ENCODE measurements at places on chromosomes 13 and 19.

GRCh38 chr19:1933244-1933643 is 7.7 kb upstream of the CSNK1G2 start:
- no peak for DNase-seq

- DNase-seq, result peak; percentile 94
Observed at GRCh38 chr19:1503089-1503924, 9.5 kb downstream of the ADAMTSL5 start.

GRCh38 chr13:87788363-87788762 is 117.2 kb downstream of the SLITRK5 start:
- DNase-seq, result no peak

DNA sequence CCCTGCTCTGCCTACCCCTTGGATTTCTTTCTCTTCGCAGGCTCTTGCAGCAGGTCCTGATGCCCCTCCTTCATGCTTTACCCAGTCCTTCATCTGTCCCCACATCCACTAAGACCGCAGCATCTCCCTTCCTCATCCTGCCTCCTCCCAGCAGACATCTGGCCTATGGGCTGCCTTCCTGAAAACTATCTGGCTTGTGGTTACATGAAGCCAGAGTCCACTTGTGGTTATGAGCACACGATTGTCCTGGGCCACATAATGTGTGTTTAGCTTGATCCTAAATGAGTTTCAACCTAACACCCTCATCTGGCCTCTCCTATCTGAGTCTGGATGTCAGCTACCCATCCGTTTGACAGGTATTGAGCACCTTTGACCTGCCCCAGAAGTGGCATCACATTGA is 5.5 kb upstream of the ZNF175 start:
- DNase-seq, result no peak

DNA sequence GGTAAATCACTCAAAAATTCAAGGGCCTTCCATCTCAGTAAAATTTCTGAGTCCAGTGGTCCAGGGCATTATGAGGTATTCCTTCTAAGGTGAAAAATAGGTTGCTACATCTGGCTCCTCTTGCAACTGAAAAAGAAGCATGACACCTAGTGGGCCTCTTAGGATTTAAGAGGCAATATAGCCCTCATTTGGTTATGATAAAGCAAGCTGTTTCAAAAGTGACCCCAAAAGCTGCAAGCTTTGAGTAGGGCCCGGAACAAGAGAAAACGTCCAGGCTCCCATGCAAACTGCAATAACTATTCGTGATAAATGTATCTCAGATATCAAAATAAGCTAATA is 1910.2 kb upstream of the PRR20A start:
- DNase-seq, result no peak

GRCh38 chr13:110907951-110908898 is 6.6 kb downstream of the ANKRD10 start:
- DNase-seq, result peak; percentile 61

DNA sequence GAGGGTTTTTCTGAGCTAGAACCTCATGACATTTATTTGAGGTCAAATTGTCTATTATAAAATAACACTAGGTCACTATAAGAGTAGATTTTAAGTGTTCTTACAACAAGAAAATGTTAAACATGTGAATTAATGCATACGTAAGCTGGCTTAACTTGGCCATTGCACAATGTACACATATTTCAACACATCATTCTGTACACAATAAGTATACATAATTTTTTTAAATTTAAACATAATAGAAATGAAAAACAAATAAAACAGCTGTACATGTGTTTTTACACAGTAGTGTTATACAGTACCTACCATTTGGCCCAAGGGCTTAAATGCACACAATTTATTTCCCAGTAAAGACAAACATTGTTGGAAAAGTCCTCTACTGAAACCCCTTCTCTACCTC is 269.9 kb downstream of the DACH1 start:
- no peak for DNase-seq

GRCh38 chr13:79447741-79448140 is 33.2 kb upstream of the NDFIP2 start:
- DNase-seq, result no peak

- DNase-seq, result no peak
Observed at GRCh38 chr13:29310806-29311205, 284.7 kb downstream of the SLC7A1 start.

- no peak for DNase-seq
Observed at GRCh38 chr13:27621116-27621365, 651 bp upstream of the POLR1D start.

DNA sequence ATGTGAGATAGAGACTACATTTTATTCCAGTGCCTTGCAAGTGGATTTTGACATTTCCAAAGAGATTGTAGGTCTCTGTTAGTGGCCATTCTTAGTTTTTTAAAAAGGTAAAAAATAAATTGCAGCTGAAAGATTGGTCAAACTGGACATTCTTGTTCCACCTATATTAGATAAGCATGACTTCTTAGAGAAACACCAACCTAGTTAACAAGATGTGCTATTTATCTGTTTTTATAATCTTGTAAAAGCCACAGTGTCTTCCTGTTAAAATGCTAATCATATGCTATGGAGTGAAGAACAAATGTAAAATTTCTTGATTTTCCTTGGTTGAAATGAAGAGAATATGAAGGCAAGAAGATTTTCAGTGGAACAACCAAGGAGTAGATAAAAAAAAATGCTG is 33.4 kb upstream of the GPR183 start:
- no peak for DNase-seq

GRCh38 chr13:27500806-27501534 is 50.6 kb upstream of the MTIF3 start:
- no peak for DNase-seq

DNA sequence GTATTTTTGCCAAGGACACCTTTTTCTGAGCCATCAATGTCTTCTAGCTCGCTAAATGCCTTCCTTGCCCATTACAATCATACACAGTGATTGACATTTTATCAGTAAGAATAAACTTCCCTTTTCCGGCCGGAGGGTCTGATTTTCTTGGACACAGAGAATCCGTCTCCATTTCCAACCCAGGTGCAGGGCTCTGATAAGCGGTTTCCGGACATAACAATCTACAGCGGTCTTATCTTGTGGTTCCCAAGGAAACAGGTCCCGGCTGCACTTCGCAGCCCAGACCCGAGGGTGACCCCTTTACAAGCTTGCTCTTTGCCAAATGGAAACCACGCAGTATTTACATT is 5.1 kb upstream of the ZNF77 start:
- no peak for DNase-seq

- DNase-seq, result no peak
Observed at GRCh38 chr13:80242728-80243427, 98.0 kb downstream of the SPRY2 start.

DNA sequence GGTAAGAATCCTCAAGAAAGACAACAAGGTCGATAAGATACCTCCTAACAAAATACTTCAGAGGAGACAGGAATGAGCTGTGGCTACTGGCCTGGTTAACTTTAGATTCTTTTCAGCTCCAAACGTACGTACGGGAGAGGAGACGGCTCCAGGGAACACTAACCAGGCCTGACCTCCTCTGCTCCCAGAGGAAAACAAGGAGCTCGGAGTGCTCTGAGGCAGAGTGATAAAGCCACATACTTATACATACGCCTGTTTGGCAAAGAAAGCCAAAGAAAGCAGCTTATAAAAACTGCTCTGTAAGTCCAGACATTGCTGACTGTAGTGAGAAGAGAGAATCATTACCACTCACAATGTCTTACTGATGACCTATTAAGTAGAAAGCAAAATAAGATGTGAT is 263.9 kb downstream of the MZT1 start:
- DNase-seq, result no peak

DNA sequence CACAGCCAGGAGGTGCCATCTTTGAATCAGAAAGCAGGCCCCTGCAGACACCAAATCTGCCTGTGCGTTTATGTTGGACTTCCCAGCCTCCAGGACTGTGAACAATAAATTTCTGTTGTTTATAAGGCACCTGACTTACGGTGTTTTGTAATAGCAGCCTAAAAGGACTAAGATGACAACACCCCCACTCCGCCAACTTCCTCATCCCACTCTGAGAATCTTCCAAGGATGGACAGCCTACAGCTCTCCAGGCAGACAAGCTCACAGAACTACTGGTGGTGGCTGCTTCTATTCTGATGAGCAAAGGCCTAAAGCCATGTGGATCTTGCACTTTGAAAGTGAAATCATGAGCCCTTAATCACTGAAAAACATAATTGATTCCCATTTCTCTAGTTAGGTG is 449.2 kb downstream of the TSHZ3 start:
- no peak for DNase-seq

GRCh38 chr19:57583521-57584416 is at the start of gene ZIK1:
Gene ZIK1 (plus strand): TSS chr19:57584145. CDS start chr19:57584357, 212 bp downstream.
- peak; percentile 98 for DNase-seq

GRCh38 chr19:50983625-50984292 is at the start of gene KLK7:
Gene KLK7 (minus strand): TSS chr19:50983917. CDS start chr19:50982399, 1,518 bp downstream.
- peak; percentile 81 for DNase-seq

- no peak for DNase-seq
Observed at GRCh38 chr13:94974015-94974951, 261.9 kb upstream of the SOX21 start.

DNA sequence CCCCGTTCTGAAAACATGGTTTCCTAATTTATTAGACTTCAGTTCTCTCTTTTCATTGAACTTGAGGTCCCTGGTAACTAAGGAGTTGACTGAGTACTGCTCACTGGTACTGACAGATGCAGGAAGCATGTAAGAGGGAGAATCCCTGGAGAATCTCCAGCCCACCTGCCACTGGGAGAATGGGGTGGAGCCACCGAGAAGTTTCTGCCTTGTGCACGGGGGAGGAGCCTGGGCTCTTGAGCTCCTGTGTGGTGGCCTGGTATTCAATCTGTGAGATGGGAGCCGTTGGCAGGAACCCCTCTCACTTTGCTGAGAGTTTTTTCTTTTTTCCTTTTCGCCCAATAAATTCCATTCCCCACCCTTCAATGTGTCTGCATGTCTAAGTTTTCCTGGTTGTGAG is 13.2 kb upstream of the AKAP11 start:
- peak; percentile 10 for DNase-seq

DNA sequence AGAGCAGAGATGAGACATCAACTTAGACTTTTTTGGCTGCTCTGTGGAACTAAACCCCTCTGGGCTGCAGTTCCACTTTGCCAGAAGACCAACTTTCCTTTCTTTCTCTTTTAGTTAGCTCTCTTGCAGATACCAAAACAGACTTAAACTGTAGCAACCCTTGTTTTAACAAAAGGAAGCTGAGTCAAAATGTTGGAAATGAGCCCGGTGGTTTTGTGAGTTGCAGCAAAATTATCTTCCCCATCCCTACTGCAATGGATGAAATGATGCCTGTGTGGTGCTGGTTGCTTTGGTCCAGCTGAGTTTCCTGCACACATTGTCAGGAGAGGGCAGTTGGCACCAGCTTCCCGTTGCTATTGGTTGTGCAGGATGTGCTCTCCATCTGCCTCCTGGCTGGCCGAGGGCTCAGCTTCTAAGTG is 115.3 kb downstream of the LRCH1 start:
- no peak for DNase-seq

DNA sequence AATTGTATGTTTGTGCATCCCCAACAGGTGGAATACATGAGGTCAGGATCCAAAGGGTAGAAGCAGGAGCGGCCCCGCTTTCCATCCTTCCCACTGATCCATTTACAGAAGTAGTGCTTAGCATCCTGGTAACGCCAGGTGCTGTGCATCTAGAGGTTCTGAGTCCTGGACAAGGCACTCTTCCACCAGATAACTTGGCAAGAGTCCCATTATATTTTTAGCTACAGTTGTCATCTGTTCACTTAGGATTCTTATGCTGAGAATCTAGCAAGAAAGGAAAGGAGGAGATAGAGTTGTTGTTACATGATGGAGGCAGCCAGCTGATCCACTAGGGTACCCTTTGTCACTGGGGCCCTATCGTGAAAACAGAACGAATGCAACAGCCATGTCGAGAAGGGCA is 389.5 kb upstream of the ZNF507 start:
- no peak for DNase-seq

DNA sequence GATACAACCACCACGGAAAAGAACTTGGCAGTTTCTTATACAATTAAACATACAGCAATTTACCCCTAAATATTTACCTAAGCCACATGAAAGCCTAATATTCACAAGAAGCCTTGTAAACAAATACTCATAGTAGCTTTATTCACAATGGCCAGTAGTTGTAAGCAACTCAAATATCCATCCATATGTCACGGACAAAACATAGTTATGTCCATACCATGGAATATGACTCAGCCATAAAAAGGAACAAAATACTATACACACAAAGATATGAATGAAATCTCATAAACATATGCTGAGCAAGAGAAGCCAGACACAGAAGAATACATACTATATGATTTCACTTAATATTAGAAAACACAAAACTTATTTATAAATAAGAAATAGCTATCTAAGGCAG is 12.9 kb downstream of the PSPC1 start:
- DNase-seq, result no peak

DNA sequence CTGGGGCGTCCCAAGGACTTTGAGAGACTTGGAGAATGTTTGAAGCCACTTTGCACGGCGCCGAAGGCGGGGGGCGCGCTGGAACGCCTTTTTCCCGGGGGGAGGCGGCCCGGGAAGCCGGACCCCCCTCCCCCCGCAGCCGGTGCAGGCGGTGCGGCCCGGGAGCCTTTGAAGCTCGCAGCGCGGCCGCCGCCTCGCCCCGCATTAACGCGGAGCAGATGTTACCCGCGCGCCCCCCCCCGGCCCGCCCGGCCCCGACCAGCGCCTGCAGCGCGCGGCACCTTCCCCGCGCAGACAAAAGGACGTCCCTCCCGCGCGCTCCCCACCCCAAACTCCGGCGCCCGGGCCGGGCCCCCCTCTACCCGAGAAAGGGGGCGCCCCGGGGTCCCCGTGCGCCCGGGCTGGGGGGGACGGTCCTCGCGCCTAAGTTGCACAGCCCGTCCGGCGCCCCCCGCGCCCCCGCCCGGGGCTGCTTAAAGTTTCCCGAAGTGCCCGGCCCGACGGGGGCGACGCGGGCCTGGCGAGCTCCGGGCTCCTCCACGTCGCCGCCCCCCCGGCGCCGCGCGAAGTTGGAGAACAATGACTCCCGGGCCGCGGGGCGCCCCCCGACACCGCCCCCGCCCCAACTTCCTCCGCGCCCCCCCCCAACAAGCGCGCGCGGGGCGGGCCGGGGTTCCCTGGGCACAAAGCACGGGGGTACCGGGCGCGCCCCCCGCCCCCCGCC is 685 bp downstream of the TCF3 start:
- DNase-seq, result peak; percentile 87

GRCh38 chr19:7641290-7642276 is 4.7 kb downstream of the STXBP2 start:
- DNase-seq, result peak; percentile 79

DNA sequence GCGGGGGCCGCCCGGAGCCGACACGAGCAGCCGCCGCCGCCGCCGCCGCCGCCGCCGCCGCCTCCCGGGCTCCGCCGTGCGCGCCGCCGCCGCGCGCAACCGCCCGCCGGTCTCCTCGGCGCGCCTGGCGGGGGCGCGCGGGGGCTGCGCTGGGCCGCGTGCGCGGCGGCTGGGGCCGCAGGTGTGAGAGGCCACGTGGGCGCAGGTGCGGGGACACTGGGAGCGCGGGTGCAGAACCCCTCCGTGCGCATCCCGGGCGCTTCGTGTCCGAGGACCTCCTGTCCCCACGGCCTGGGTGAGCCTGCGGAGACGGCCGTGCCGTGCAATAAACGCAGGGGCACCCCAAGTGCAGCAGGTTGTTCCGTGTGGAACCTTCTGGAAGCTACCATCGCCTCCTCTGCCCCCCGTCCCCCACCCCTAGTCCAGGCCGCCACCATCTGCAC is at the start of gene LINGO3:
Gene LINGO3 (minus strand): TSS at position 41 of the 443 bp plus-strand sequence. CDS start 16,378 bp downstream, outside the sequence.
- DNase-seq, result peak; percentile 88

Data from H7 (cell line).